Stimulated activated CD8-positive, alpha-beta memory T cell treated with anti-CD3 and anti-CD28 coated beads, Interleukin-12 subunit alpha, Interleukin-12 subunit beta, amount 100 ng/mL, for 1 hour (primary cell): ENCODE measurements at places on chromosomes 2 and 18.

DNA sequence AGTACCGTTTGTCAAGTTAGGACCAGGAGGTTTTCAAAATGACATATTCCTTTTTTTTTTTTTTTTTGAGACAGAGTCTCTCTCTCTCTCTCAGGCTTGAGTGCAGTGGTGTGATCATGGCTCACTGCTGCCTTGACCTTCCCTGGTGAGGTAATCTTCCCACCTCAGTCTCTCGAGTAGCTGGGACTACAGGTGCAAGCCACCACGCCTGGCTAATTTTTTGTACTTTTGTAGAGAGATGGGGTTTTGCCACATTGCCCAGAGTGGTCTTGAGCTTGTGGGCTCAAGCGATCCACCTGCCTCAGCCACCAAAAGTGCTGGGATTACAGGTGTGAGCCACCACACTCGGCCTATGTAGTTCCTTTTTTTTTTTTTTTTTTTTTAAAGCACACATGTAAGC lies 127.9 kb upstream of the SEC11C start:
- DNase-seq, result no peak

- no peak for DNase-seq
These were observed 138.6 kb downstream of the BCL2 start for GRCh38 chr18:63180971-63181376.

DNA sequence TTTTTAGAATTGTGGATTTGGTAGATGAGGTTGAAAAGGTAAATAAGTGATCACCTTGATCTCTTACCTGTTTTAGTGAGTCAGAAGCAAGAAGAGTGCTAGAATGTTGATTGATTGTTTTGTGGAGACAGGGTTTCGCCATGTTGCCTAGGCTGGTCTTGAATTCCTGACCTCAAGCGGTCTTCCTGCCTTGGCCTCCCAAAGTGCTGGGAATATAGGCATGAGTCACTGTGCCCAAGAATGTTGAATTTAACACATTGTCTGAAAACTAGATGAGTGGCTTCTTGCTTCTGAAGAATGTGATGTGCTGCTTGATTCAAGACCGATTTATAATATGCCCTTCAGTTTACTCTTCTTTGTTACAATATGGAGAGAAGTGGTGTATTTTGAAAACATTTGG lies 121.3 kb downstream of the FMNL2 start:
- DNase-seq, result no peak

- no peak for DNase-seq
These were observed 680.2 kb downstream of the NYAP2 start for GRCh38 chr2:226079671-226080181.

- no peak for DNase-seq
These were observed 244.5 kb upstream of the PKDCC start for GRCh38 chr2:41803361-41803760.

DNA sequence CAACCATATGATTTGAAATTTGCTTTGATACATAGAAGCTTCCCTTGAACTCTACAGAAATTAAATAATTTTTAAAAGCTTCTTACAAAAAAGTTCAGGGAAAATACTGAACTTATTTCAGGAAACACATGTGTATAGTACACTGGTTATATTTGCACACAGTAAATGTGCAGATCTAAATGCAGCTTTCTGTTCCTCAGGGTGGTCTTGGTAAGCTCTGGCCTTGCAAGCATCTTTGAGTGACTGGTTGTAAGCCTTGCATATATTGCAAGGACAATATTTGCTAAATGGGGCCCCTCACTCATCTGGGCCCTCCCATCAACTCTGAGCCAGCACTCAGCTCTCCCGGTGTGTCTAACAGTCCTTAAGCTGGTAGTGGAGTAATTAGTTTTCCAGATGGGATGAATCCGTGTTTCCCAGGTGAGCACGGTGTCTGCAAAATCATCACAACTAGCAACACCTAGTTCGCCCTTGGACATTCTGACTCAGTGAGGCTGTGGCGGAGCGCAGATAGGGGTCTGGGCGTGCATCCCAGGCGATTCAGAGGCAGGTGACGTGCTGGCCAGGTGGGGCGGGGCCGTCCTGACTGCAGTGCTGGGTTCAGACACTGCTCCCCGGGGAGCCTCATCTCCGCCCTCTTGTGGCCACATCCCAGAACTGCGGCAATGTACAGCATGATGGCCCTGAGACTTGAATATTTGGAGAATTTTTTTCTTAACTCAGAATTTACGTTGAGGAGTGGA lies 149.6 kb downstream of the MBP start:
- peak; percentile 70 for DNase-seq

GRCh38 chr2:106270471-106270891 lies 76.4 kb upstream of the UXS1 start:
- no peak for DNase-seq

DNA sequence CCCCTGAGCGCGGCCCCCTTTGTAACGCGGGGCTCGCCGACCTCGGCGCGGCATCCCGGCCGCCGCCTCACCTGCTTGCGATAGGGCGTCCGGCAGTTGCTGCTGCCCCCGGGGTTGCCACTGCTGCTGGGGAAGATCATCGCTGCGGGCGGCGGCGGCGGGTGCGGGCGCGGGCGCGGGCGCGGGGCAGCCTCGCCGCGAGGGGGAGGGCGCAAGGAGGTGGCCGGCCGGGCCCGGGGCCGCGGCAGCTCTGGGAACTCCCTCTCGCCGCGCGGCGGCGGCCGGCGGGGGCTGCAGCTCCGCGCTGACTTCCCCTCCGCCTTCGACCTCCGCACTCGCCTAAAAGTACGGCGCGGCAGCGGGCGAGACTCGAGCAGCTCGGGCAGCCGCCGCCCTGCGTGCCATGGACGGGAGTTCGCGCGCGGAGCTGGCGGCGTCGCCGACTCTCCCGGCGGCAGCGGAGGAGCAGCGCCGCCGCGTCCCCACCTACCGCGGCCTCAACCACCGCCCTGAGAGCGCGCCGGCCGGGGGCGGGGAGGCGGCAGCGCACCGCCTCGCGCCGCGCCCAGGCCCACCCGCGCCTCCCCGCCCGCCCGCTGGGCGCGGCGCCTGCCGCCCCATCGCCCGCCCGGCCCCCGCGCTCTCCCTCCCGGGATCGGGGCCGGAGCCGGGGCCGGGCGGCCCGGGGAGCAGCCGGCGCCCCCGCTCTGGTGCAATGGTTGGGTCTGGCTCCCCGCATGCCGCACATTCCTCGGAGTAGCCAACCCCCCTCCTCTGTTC lies 86.0 kb downstream of the RBMS1 start:
- DNase-seq, result no peak

GRCh38 chr2:191376981-191377629 lies 131.9 kb downstream of the MYO1B start:
- DNase-seq, result no peak

GRCh38 chr18:50878345-50879301 lies at the start of gene ME2:
ME2 (plus strand) TSS chr18:50879118; CDS start chr18:50895821, 16,703 bp downstream.
- DNase-seq, result peak; percentile 82

DNA sequence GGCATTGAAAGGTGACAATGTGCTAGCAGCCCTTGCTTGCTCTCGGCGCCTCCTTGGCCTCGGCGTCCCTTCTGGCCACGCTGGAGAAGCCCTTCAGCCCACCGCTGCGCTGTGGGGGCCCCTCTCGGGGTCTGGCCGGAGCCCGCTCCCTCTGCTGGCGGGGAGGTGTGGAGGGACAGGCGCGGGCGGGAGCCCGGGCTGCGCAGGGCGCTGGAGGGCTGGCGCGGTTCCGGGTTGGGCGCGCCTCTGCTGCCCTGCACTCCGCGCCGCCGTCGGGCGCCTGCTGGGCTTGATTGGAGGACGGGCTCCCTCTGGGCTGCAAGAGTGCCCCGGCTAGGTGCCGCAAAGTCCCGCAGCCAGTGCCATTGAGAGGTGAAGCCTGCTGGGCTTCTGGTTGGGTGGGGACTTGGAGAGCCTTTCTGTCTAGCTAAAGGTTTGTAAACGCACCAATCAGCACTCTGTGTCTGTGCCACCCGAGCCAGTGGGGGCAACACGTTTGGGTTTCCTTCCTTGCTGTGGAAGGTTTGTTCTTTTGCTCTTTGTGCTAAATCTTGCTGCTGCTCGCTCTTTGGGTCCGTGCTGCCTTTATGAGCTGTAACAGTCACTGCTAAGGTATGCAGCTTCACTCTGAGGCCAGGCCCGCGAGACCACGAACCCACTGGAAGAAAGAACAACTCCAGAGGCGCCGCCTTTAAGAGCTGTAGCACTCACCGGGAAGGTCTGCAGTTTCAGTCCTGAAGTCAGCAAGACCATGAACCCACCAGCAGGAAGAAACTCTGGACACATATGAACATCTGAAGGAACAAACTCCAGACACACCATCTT lies 14.8 kb upstream of the IMP4 start:
- no peak for DNase-seq

DNA sequence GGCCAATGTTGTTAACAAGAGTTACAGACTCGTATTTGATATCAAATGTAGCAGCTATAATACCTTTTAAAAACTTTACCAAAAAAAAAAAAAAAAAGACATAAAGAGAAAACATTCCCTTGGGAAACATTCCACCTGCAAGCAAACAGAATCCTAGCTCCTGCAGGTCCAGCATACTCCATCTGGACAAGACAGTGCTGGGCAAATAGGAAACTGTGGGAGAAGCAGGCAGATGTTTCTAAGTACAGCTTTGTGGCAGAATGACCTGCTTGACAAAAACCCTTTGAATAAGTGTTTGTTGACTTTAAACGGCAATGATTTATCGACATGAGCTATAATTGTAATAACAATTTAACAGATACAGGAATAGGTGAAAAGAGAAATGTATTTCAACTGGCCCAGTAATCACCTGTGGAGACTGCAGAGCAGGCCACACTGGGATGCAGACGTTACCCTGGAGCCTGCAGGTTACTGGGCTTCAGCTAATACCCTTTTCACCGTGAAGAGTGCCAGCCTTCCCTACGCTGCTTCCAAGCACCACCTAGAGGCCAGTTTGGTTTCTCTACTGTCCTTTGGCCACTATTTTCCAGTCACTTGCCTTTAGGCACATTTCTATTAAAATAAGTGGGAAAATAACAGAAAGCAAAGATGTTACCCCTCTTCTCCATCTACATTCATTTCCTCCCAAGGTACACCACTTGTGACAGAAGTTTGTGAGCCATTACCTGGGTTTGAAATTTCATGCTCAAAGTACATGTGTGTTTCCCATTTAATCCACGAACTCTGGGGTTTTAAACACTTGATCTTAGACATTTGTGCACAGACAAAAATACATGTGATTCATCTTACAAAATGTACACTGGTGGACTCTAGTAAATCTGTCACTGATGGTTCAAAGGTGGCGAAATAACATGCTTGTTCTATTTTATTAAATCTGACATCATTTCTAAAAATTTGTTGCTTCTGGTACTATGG lies 96.9 kb upstream of the ZNF397 start:
- DNase-seq, result no peak

- no peak for DNase-seq
These were observed 309.3 kb downstream of the GBX2 start for GRCh38 chr2:235858881-235859280.

DNA sequence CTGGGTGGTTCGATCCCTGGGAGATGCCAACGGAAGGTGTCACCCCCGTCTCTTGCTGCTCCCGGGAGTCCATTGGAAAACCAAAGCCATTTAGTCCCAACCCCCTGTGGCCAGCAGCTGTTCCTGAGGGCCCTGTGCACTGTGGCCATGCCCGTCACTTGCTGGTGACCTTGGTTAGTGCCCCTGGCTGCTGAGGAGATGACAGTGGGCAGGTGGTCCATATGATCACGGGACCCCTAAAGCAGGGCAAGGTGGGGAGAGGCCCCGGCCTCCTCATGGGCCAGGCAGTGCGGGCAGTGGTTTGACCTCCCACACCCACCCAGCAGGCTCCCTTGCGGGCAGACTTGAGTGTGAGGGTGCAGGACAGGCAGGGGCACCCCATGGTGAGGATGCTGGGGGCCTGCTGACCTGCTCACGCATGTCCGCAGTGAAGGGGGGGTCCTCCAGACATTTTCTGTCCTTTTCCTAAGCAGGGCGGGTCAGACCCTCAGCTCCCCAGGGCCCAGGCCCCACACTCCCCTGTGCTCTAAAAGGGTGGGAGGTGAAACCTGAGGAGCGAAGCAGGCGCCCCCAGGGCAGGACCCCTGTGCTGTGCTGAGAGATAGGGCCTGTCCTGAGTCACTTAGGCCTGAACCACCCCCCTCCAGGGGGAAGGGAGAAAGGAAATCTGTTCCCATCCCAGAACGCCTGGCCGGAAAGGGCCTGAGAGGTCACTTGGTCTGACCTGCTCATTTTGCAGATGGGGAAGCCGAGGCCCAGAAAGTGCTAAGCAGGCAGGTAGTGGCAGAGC lies 6.8 kb downstream of the ITM2C start:
- DNase-seq, result no peak

DNA sequence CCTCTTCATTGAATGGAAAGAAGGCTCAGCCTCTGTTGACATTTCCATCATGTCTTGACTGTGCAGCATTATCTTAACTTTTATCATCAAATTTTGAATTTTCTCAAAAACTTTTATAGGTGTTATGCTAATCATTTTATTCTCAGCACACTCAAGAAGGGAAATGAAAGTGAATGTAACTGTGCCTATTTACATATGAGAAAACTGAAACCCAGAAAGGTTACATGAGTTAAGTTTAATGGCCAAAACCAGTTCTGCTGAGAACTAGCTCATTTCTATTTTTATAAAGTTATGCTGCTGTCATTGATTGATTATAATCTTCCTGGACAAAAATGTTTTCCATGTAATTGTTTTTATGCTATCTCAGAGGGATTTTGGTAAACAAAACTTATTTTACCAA lies 618.8 kb upstream of the NRXN1 start:
- no peak for DNase-seq

GRCh38 chr2:5686068-5686467 lies 6.1 kb upstream of the SOX11 start:
- no peak for DNase-seq
